ENCODE measurements at places on chromosomes 3 and 15.

GRCh38 chr15:92366381-92366780, 27.3 kb upstream of the ST8SIA2 start:
- no peak for DNase-seq

DNA sequence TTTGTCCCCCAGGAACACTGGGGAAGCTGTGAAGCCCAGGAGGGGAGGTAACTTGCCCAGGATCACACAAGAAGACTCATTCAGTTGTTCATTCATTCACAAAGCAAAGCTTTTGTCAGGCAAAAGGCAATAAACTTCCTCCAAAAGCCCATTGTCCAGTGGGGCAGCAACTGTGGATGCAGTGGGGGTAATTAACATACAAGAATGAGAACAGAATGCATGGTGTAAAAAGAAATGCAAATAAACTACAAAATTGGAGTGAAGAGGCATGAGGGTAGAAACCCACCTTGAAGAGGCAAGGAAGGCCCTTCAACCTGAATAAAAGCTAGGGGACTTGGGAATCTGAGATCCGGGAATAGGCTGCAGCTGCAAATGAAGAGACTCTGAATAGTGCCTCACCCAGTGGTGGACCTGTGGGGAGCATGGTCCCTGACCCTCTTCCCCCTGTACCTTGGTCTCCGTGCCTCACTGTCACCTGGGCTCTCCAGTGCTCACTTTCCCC, 363.6 kb downstream of the CLSTN2 start:
- no peak for DNase-seq

DNA sequence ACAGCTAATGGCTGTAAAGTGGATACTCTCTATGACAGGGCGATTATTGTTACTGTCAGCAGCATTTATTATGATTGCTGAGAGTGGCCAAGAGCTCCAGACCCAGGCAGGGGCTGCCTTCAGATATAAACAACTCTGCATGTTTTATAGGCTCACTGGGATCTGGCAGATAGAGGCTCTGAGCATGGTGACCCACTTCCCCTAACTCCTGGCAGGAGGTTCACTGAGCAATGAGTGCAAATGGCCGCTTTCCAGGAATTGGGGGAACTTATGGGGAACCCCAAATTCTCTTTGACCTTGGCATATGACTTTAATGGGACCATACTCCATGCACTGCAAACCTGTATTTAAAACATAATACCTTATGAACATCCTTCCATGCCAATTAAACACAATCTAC, 59.0 kb downstream of the SCN5A start:
- no peak for DNase-seq

DNA sequence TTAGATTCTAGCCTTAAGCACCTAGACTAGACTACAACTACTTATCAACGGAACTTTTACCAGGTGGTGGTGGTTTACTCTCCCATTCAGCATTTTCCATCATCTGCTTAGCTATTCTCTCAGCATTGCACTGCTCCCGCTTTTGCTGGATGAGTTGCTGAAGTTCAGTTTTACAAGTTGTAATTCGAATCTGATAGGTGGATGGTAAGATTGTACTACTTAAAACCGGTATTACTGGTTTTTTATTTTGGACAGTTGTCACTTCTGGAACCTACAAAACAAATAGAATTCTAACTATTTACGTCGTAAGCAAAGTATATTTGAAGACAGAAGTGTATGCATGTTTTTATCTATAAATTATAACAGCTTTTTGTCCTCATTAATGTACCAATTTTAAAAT, 41.1 kb downstream of the PIK3R4 start:
- DNase-seq, result no peak

GRCh38 chr3:43733459-43734384, 43.0 kb downstream of the ABHD5 start:
- no peak for DNase-seq

All from progenitor cell of endocrine pancreas (in vitro differentiated cells).